ENCODE measurements at places on chromosomes 6 and 20.

DNA sequence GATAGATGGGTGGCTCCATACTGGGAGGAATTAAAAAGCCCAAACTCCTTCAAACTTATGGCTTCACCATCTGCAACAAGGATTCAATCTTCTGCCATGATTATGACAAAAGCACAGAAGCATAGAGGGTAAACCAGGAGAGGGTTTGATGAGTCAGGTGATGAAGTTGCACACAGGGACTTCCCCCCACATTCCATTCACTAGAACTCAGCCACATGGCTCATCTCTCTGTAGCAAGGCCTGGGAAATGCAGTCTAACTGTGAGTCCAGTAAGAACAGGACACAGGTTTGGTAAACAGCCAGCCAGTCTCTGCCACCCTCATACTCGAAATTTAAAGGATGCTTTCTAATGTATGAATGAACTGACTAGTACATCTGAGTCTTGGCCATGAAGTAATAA lies 142.9 kb downstream of the HIVEP2 start:
- DNase-seq, result peak; percentile 55

GRCh38 chr20:62543470-62544302 lies 67.9 kb upstream of the GATA5 start:
- no peak for DNase-seq

DNA sequence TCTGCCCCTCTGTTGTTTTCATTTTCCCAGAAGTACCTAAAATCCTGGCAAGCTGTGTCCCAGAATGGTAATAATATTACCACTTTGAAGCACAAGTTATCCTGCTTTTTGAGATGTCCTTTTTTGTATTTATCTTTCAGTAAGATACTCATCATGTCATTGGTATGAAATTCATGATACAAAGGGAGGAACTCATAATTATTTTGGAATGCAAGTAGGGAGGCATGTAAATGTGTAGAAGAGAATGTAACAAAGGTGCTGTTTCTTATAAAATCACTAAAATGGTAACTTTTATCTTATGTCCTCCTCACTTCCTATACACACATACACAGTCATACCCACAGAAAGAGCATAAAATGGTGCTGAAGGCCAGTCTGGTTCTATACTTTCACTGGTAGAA lies 109.9 kb downstream of the CD2AP start:
- no peak for DNase-seq

DNA sequence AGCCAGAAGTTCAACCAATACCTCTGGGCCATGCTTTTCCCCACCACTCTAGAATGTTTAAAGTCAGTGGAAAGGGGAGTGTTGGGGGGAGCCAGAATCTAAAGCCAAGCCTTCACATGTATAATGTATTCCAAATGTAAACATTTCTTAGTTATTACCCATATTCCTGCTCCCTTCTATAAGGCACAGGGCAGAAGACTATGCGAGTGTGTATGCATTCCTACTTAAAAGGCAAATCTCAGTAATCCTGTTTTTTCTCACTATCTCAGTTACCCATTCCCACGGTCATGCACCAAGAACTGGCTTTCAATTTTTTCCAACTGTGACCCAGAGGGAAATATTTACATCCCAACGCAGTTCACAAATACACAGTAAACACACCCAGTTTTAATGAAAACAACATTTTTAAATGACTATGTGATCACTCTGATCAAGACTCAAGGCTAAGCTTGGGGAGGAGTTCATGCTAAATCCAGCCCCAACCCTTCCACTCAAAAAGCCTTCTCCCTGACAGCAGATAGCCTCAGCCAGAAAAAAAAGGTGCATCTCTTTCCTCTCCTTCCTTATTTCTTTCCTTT lies 57.5 kb downstream of the EPB41L2 start:
- no peak for DNase-seq

DNA sequence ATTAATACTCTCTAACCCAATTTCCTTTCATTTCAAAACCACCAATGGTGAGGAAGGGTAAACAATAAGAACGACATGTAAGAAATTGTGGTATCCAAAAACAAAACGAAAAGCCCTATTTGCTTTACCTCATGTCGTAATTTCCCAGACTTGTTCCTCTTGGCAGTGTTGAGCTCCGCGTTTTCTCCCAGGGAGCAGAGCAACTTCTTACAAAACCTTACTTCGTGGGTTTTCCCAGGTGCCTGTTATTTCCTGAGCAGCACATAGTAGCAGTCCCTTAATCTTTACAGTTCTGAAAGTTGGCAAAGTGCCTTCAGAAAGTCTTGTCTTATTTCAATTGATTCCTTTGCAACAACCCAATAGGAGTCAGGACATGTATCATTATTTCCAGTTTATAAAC lies 207.9 kb upstream of the MARCKS start:
- no peak for DNase-seq

- DNase-seq, result no peak
These were observed 71.5 kb downstream of the PKIB start for GRCh38 chr6:122681705-122682104.

DNA sequence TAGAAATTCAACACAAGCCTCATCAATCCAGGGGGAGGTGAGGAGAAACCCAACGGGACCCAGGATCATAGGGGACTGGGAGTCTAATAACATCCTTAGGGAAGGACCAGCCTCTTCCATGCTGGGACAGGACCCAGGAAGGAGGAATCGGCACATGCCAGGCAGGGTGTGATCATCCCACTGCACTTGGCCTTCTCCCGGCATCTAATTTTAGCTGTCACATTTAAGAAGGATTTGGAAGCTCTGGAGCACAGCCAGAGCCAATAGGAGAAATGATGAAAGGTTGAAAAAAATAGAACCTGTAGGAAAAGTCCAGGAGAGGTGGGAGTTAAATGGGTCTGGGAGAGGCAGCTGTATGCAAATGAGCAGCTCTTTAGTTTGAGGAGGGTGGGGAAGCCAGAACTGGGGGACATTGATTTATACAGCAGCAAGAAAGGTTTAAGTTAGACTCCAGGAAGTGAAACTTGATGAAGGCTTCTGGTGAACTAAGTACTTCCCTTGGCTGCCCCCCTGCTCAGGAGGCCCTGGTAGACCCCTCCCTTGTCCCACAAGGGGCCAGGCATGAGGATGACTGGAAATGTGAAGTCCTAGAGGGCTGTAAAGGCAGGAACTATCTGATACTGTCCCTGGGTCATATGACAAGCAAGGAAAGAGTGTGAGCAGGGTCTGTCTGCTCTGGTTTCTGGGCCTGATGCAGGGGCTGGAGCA lies 260.3 kb downstream of the LRFN2 start:
- DNase-seq, result no peak

DNA sequence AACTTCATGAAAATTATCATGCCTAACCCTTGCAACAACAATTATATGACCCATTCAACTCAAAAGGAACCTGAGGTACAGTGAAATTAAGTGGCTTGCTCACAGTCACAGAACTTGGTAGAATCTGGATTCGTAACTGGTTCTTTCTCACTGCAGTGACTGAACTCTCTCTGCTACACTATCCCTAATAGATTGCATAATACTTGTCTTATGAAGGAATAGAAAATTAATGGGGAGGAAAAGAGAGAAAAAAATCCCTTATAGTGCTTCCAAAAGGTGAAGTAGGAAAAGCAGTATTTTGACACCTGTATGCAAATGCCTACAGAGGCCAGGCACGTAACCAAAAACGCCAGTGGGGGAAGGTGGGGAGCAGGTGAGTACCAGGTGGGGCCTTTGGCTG lies 186.6 kb downstream of the LY86 start:
- no peak for DNase-seq
